ENCODE measurements at places on chromosomes 2 and 18.

DNA sequence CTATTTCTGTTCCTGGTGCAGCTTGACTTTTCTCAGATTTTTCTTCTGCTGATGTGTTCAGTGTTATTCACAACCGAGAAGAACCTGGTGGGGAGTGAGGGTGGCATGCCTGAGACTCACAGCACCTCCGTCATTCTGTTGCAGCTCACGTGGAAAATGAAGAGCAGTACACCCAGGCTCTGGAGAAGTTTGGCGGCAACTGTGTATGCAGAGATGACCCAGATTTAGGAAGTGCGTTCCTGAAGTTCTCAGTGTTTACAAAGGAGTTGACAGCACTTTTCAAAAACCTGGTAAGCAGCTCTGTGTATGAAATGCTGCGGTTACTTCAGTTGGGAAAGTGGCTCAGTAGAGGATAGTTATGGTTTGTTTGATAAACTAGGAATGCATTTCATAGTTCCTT, 90.5 kb downstream of the ASAP2 start:
- no peak for DNase-seq

GRCh38 chr2:105910497-105911238, 166.0 kb downstream of the NCK2 start:
- DNase-seq, result no peak

DNA sequence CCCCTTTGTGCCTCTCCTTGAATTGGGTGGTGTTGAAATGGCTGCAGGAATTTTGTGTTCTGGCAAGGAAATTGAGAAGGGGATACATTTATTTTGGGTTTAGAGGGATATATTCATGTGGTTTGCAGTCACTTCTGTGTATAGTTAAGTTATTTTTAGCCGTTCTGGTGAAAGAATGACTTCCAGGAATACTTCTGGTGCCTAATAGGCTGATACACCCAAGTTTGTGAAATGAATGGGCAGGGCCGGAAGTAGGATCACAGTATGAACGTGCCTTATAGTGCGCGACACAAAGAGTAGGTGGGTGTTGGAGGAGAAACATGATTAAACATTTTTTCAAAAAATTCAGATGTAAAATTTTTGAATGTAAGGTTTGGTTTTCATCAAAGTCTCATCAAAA, 168.6 kb upstream of the ATP5MC3 start:
- no peak for DNase-seq

DNA sequence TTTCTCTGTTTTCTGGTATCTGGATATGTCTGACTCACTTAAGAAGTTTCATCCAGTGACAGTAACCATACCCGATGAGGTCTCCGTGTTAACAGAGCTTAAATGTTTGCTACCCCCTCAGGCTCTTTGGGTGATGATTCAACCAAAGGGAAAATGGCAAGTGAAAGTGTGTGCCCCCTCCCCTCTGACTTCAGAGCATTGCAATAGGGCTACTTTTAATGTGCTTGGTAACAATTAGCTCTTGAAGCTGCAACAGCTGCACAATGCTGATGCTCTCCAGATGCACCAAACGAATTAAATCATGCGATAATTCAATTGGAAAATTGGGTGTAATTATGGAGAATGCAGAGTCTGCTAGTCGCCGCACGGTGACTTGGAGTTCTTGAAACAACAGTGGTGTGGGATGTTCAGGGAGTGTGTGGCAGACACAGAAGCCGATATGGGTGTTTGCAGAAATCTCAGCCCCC, 270.7 kb downstream of the ALK start:
- DNase-seq, result no peak

GRCh38 chr2:27965841-27966240, 75.3 kb downstream of the BABAM2 start:
- DNase-seq, result no peak

- DNase-seq, result no peak
These were observed 39.5 kb upstream of the NPAS2 start for GRCh38 chr2:100780203-100781008.

DNA sequence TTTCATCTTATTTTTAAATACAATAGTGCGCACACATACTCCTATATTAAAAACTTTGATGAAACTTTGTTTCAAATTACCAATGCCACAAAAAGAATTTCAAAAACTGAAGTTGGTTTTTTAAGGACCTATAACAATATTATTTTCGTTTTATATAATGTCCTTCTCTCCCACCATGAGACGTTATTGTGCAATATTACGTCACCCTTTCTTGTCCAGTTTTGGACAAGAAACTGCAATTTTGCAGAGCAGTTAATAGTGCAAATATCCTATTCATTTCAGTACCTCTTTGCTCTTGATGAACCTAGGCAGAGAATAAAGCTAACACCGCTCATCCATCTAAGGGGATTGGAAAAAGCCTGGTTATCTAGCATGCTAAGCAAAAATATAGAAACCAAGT, 9.7 kb upstream of the ZNF516 start:
- no peak for DNase-seq

GRCh38 chr18:11183637-11184036, 34.3 kb upstream of the PIEZO2 start:
- DNase-seq, result no peak

- DNase-seq, result no peak
These were observed 26.6 kb downstream of the METTL8 start for GRCh38 chr2:171407030-171407675.

DNA sequence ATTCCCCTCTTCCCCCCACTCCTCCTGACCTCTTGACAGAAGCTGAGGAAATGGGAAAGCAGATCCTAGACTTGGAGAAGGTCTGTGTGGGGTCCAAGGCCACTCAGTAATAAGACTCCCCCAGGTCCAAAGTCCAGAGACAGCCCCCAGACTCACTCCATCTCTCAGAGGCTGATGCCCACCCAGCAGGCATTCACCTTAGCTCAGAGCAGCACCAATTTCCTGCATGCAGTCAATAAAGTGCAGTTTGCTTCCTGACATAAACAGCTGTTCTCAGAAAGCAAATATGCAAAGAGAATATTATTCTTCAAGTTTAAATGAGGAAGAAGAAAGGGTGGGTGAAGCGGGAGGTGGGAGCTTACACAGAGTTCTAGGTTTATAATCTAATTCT, 84.1 kb upstream of the RTN4 start:
- DNase-seq, result no peak

DNA sequence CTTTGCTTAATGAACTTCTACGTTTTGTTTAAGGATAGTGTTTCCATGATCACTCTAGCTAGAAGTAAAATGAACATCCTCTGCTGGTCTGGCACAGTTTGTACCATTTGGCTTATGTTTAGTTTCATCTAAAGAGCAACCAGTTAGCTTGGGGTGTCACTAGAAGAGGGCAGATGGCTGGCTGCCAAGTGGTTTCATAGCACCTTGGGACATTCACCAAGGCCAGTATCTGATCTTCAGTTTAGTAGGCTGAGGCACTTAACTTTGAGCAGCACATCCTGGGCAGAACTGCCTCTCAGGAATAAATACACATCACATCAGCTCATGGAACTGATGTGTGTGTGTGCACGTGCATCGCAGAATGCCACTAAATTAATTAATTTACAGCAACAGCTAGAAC, 68.4 kb downstream of the NXPH2 start:
- DNase-seq, result no peak

DNA sequence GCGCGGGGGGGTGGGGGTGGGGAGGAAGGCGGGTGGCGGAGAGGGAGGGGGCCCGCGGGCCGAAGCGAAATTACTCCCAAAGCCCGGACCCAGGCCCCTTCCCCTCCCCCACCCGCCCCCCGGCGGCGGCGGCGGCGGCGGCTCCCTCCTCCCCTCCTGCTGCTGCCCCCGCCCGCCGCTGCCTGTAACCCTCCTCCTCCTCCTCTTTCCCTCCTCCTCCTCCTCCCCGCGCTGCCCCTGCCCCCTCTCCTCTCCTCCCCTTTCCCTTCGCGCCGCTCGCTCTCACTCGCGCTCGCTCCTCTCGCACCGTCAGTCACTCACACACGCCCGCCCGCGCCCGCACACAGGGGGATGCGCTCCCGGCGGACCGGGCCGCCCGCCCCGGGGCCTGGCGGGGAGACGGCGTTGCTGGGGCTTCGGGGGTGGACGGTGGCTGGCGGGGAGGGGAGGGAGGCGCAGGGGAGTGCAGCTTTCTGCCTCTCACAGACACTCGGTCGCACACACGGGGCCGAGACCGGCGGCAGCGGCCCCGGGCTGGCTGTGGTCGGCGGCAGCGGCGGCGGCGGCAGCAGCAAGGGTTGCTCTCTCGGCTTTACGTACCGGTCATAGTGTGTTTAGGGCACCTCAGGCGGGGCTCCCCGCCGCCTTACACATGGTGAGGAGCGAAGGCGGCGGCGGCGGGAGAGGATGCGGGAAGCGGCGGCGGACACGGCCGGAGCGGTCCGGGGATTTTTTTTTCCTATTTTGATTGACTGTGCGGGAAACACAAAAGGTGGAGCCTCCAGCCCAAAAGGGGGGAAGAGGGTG, 405 bp downstream of the SP3 start:
- peak; percentile 79 for DNase-seq

DNA sequence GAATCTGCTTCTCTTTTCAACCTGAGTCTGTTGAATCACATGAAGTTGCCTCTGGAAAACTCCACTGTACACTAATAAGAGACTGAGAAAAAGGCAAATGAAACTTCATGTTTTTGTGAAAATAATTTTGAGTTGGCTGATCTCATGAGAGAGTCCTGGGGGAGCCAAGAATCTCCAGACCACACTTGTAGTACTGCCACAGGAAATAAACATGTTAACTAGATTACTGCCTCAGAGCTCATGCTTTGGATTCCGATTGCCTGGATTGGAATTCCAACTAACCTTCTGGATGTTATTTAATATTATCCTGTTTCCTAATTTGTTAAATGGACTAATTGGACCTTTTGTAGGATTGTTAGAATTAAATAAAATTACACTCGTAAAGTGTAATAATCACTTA, 25.2 kb downstream of the NUP35 start:
- no peak for DNase-seq

GRCh38 chr2:191325651-191326365, 80.6 kb downstream of the MYO1B start:
- no peak for DNase-seq

- DNase-seq, result no peak
These were observed 85.1 kb downstream of the LAMA1 start for GRCh38 chr18:7032537-7032936.

- DNase-seq, result no peak
These were observed 10.3 kb downstream of the KHK start for GRCh38 chr2:27096748-27097297.

DNA sequence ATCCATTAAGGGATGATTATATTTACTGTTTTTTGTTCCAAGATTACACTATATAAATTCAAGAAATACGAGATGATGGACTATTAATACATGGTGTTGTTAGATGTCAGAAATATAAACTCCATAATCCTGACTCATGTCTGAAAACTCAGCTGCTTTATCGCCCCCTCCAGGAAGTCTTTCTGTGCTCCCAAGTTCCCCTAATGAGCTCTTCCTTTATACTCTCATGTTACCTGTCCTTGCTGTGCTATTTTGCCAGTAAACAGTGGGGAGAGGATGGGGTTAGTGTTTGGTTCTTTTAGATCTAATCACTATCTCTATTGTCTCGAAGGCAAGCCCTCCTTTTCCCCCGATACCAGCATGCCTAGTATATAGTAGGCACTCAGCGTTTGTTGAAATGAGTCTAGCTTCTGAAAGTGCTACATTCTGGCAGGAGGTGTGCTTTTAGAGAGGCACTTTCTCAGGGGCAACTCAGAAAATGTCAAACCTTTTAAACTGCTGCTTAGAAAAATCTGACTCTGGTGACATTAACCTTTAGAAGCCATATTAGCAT, 21.4 kb upstream of the BARD1 start:
- no peak for DNase-seq

DNA sequence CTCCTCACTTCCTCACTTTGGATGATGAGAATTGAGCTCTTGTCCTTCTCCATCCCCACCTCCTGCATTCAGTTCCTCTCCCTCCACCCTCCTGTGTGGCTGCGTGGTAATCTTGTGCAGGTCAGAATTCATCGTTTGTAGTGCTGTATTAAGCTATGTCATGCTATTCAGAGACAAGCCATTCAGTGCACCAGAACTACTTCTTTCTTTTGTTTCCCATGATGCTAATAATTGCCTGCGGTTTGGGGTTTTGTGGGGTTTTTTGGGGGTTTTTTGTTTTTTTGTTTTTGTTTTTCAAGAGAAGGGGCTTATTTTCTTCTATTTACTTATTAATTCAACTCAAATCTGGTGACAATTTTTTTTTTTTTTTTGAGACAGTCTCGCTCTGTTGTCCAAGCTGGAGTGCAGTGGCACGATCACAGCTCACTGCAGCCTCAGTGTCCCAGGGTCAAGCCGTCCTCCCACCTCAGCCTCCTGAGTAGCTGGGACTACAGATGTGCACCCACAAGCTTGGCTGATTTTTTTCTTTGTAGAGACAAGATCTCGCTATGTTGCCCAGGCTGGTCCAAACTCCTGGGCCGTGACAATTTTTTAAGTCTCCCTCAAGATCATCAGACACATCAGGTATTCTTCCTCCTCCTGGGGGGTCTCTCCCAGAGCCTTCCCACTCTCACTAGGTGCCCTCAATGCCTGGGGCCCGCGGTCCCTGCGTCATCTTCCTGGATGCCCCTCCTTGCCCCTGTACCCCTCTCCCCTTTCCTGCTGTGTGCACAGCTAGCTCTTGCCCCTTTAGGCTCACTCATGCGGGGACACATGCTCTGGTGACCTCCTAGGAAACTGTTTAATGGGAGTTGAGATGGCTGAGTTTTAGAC, 37.8 kb downstream of the MAL start:
- no peak for DNase-seq

DNA sequence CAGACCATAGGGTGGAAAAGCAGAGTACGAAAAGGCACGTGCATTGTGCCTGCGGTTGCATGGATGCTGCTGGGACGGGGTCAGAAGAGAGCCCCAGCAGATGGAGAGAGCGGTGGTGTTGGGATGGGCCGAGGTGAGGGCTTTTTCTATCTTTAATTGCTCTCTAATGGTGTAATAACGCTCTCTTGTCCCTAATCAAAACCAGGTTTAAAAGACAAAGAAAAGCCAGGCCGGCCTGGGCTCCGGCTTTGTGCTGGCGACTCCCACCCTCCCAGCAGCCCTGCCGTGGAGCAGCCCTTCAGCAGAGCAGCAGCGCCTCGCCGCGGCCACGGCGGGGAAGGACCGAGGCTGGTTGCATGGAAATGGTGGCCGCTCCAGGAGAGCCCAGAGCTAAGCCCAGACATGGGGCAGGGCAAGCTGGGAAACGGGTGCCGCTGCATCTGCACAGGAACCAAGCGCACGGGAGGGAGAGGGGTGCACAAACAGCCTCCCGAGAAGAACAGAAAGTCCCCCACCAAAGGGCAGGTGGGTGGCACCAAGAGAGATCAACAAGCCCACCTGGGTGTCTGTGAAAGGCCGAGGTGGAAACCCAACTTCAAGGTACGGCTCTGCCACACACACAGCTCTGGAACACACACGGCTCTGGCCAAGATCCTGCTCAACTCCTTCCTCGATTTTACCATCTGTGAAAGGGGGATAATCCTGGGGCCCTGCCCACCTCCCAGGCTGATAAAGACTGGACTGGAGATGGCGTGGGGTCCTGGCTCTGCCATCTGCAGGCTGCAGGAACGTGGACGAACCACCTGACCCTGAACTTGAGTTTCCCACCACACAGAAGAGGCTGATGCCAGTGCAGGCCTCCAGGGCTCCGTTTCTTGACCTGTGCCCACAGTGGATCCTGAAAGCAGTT, 15.0 kb downstream of the HS1BP3 start:
- DNase-seq, result no peak

All from stimulated activated CD8-positive, alpha-beta memory T cell treated with anti-CD3 and anti-CD28 coated beads, Interleukin-7, amount 100 ng/mL, for 48 hours (primary cell).